Nucleus accumbens (tissue), 56 donors: ENCODE measurements at places on chromosomes 3 and 15.

DNA sequence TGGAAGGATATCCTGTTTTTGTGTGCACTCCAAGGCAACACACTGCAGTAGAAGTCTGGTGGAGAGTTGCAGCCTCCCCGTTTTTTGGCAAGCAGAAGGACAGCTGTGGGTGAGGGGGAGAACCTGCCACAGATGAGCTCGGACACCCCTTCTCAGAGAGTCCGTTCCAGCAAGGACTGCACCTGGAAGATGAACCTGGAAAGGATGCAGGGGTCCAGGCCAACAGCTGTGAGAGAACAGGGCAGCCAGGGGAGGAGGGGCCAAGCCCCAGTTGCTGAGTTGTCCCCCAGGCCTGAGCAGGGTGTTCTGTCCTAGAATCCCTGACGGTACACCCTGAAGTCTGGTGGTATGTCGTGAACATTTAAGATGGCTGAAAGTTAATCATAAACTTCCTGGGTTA, 30.2 kb downstream of the ZXDC start:
- DNase-seq, result no peak

GRCh38 chr15:66905954-66906353, 159.4 kb upstream of the SMAD3 start:
- no peak for DNase-seq

DNA sequence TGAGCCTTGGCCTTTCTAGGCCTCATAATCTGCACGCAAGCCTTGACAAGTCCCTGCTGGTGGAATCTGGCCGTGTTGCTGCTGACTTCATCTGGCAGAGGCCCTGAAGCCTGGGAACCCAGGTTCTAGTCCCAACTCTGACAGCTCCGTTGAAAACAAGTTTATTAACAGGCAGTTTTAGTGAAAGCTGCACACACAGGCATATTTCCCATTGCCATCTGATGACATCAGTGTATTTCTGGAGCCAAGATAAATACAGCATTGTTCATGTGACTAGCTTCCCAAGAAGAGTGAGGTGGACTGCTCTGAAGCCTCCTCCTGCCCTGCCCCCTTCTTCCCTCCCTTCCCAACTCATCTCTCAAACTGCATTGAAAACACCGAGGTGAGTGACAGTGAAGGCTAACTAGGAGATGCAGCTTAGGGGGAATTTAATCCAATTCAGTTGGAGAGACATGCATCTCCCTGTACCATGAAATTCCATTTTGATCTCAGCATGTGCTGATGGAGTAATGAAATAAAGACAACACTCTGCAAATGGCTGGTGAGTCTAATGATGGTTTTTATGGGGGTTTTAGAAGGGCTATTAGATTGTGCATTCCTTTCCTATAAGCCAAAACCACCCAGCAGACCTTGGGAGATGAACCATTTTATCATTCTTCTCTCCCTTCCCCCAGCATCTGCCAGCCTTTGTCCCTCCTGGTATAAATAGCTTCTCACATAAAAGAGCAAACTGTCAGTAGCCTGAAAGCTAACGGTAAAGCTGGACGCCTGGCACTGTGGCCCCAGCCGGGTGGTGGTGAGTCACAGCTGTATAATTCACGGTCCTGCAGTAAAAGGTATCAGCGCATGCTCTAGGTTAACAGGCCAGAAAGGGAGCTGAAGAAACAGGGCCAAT, 38.0 kb downstream of the PRICKLE2 start:
- DNase-seq, result no peak

GRCh38 chr3:37913522-37913921, 51.8 kb downstream of the CTDSPL start:
- no peak for DNase-seq

DNA sequence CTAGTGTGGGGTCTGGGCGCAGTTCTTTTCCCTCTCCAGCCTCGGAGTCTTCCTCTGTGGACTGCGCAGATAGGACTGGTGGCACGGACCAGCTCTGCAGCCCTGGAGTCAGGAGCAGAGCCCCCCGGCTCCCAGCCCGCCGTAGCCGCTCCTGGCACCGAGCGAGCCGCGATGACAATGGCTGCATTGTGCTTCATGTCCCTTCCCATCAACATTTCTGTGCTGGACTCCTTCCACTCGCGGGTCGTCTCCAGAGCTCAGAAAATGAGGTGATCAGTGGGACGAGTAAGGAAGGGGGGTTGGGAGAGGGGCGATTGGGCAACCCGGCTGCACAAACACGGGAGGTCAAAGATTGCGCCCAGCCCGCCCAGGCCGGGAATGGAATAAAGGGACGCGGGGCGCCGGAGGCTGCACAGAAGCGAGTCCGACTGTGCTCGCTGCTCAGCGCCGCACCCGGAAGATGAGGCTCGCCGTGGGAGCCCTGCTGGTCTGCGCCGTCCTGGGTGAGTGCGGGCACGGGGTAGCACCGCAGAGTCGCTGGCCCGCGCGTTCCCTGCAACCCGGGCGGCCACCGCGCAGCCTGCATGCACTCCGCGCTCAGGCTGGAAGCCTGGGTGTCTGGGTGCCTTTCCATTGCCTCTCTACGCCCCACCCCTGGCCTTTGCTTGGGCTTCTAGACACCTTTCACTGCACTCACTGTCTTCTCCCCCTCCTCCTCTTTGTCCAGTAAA, at the start of gene TF:
Gene TF, plus strand, starts transcription at position 413 of the 731 bp plus-strand sequence. Its CDS starts 48 bp downstream, at position 461.
- peak; percentile 95 for DNase-seq

DNA sequence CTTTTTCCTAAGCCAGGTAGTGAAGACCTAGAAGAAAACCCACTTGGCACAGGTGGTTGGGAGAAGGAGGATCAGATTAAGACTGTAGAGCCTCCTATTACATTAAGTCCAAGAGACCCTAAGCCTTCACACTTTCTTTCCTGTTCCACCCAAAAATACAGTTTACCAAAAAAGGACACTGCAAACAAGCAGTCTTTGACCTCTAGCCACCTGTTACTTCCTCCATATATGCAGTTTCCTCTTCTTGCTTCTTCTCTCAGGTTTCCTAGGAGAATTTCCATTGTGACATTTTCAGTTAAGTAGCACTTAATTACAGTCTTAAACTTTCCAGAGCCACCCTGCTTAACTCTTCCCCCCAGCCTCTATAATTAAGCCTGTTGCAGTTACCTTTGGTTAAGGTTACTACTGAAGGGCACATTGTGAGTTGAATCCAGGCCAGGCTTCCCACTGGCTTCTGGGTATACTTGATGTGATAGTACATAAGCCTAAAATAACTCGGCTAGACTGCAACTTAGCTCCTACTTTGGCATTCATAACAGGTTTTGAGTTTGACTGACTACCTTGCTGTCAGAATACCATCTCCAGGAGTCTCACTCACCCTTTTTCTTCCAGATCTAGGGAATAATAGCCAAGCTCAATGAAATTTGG, 114.2 kb upstream of the UMPS start:
- DNase-seq, result no peak

- no peak for DNase-seq
Observed at GRCh38 chr3:51687431-51688205, 16.6 kb downstream of the TEX264 start.

DNA sequence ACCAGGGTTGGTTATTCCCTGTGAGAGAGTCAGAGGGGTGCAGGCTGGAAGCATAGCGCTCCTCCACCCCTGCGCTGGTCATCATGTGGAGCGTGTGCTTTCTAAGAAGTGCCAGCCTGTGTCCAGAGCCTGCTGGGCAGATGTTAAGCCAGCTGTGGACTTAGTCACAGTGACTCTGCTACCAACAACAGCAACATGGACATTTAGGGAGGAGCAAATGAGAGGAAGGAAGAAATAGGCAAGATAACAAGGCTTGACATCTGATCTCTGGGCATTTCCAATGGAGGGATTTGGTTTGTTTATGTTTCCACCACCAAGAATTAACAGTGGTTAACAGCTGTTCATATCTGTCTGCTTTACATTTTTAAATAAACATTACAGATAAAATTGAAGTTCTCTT, 36.4 kb upstream of the MYZAP start:
- no peak for DNase-seq

DNA sequence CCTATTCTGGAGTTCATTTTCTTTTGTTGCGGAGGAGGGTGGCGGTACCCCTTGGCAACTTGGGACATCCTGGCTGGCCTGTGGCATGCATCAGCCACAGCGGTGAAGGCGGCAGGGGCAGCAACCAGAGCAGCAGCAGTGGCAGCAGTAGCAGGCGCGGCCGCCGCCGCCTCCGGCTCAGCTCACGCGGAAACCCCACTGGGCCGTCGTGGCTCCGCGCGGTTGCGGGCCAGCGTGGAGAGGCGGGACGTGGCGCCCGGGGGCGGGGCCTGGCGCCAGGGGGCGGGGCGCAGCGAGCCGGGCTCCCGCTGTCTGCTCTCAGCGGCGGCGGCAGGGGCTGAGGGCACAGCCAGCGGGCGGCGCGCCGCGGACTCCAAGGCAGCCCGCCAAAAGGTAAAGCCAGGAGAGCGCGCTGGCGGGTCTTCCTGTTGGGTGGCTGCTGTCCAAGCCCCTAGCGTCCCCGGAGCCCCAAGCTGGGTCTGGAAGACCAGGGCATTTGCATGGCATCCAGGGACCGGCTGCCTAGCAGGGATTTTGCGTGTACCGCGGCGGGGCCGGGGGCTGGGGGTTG, 334.4 kb upstream of the THRB start:
- DNase-seq, result no peak

GRCh38 chr3:1404270-1404962, 311.6 kb downstream of the CNTN6 start:
- no peak for DNase-seq

DNA sequence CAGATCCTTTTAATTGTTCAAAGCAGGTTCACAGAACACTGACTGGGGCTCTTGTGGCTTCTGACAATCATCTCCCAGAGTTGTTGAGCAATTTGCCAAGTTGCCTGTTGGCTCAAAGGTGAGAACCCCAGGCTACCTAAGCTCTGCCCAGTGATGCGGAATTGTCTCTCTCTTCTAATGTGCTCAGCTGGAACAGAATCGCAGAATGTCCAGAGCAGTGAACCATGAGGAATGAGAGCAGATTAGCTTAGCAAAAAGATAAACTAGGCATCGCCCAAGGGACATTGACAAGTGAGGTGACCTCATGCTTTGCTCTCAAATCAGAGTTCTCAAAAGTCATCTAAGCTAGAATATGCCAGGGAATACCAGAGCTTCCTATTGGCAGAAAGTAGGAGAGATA, 148.1 kb downstream of the WDR76 start:
- no peak for DNase-seq

DNA sequence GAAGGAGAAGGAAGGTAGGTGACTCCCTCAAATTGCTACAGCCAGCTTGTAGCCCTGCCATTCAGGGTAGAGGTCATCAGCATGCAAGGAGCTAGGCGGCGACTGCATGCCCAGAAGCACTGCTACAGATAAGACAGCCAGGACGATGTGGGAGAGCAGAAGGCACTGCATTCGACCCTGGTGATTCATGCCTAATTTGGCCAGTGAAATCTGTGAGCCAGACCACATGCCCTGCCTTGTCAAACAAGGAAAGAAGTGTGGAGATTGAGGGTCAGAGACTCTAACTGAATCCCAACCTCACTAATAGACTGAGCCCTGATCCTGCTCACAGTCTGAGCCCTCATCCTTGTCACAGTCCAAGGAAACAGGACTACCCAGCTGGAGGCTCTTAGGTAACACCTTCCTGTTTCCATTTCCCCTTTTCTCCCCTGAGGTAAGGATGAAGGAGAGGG, 86.6 kb downstream of the LINGO1 start:
- no peak for DNase-seq

GRCh38 chr3:73024836-73025235, 28.2 kb downstream of the PPP4R2 start:
- DNase-seq, result no peak
